ENCODE measurements at places on chromosomes 4 and X.

DNA sequence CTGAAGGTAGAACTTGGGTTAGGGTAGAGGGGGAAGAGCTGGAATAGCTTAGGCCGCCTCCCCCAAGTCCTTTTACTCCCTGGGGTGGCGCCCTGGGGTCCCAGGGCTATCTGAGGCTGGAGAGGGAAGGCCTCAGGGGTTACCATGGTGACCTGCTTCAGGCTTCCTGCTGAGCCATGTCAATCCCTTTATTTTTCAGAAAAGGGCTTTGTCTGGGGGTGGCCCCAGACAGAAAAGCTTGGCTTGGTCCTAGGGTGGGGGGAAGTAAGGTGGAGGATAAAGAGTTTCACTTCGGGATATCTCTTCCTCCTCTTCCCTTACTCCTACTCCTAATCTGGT lies 6.3 kb downstream of the EFNB1 start:
- no peak for DNase-seq

- no peak for DNase-seq
Measured at GRCh38 chrX:84078991-84079390, 109.0 kb downstream of the RPS6KA6 start.

GRCh38 chr4:76518241-76518640 lies 83.2 kb downstream of the SHROOM3 start:
- DNase-seq: no peak

DNA sequence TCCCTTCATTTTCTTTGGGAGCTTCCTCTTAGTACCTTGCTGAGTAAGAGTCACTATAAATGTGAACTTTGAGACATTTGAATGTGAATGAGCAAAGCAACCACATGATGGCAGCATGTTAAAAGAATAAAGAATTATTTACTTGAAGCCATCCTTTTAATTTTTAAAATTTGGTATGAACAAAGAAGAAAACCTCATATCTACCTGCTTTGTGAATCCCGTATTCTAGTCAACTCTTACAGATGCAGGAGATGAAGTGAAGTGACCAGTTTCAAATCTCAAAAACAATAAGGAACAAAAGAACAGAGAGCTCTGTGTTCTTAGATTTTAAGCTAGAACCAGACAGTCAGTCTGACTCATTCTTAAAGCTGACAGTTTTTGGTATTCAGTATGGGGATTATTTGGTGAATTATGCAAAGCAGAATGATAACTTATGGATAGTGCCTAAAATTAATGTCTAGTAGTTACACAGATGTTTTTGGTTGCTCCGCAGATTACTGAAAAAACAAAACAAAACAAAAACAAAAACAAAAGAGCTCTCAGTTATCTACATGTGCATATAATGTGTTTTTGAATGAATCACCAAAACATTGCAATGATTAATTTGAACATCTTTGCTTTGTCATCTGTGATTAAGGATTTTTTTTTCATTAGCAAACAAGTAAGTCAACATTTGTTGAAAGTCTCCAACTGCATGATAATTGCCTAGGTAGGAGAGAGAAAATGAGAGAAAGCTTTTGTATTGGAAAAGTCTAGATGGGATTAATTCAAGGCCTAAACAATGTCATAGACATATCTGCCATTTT lies 48.2 kb upstream of the H2AZ1 start:
- DNase-seq: no peak

GRCh38 chrX:134294548-134294947 lies 57.6 kb downstream of the CCDC160 start:
- no peak for DNase-seq

DNA sequence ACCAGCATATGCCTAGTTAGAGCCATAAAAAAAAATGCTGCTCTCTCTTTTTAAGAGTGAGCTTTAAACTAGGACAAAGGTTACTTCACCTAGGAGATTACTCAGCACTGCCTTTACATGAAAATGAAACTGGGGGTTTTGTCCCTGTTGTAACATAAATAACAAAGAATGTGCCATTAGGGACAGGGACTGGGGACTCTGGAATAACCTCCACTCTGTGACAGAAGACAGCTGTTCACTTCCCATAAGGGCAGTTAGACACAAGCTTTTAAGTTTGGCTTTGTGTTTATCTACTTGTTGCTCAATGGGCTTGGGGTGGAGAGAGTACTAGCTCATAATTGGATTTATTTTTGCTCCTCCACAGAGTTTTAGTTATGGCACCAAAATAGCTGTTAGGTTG lies 11.9 kb downstream of the ENPEP start:
- DNase-seq: no peak

- DNase-seq: no peak
Measured at GRCh38 chr4:112751447-112751846, 114.5 kb downstream of the LARP7 start.

DNA sequence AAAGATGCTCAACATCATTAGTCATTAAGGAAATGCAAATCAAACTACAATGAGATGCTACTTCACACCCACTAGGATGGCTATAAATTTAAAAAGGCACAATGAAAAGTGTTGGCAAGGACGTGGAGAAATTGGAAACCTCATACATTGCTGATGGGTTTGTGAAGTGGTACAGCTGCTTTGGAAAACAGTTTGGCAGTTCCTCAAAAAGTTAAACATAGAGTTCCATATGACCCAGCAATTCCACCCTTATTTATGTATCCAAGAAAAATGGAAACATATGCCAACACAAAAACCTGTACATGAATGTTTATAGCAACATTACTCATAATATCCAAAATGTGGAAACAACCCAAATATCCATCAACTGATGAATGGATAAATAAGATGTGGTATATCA lies 101.3 kb upstream of the MAGEB10 start:
- DNase-seq: no peak

DNA sequence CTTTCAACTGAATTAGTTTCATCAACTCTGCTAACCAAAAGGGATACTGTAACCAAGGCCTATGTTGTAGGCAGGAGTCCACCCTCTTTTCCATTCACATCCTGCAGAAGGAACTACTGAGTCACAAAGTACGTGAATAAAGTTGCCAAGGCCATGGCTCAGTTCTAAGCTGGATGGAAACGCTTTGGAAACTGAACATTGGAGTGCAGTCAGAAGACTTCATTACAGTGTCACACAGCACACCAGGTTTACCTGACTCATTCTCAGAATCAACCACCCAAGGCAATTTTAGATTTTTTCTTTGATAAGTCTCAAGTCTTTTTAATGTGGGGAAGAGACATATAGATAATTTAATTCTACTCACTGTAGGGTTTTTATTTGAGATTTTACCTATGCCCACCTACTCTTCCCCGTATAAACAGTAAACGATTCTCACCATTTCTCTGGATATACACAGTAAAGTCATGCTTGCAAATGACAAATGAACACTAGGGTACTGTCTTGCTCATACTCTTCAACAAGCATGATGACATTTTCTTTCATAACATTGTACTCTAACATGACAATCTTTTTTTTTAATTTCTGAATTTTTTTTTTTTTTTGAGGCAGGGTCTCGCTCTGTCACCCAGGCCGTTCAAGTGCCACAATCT lies 58.9 kb upstream of the RBM47 start:
- no peak for DNase-seq

DNA sequence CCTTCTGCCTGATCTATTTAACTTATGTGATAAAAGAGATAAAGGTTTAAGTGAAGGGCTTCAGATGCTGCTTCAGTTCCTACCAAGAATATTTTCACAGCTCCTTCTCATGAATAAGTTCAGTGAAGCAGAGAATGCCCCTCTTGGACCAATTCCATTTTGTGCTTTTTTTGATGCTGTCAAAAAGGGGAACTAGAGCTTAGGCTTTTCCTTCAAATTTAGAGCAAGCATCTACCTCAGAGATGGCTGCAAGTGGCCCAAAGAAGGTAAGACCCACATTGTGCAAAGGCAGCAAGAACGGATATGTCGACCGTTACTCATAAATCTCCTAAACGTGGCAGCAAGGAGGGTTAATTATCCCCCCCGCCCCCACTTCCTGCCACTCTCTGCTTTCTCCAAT lies 4.5 kb downstream of the CHRDL1 start:
- DNase-seq: no peak

DNA sequence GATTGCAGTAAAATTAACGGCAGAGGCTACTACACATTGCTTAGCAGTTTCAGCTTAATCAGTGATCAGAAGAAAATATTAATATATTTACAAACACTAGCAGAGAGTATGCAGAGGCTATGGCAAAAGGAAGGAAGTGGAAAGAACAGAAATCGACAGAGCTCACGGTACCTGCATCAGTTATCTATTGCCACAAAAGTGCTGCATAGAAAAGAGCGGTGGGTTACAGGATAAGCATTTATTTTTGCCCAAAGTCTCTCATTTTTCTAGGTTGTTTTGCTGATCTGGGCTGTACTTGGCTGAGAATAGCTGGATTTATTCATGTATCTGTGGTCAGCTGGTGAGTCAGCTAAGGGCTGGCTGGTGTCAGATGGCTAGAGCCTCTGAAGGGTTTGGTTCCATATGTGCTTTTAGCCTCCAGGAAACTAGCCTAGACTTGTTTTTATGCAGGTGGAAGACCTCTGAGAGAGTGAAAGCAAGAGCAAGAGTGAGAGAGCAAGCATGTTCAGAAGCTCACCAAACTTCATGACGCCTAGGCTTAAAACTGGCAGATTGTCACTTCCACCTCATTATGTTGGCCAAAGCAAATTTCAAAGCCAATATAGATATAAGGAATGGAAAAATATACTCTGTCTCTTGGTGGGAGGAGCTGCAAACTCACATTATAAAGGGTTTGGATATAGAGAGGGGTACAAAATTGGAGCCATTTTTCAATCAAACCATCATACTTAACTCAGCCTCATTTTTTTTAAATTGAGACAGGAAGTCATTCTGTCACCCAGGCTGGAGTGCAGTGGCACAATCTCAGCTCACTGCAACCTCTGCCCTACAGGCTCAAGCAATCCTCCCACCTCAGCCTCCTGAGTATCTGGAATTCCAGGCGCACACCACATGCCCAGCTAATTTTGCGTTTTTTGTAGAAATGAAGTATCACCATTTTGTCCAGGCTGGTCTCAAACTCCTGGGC lies 153.2 kb upstream of the RPL34 start:
- DNase-seq: no peak

- no peak for DNase-seq
Measured at GRCh38 chr4:26764231-26764630, 96.4 kb upstream of the STIM2 start.

DNA sequence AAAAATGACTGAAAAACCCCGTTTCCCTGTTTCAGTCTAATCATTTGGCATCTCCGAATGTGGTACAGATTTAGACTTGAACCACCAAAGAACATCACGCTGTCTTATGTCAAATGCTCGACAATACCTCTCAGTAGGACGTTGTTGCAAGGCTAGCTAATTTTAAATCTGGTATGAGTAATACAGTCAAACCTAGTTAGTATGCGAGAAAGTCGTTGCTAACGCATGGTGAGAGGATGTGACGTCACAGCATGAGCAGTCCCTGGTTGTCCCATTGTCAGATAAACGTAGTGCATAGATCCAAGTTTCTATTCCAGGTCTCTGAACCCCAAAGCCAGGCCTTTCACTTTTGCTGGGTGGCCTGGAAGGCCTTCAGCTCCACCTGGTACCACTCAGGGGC lies 44.7 kb downstream of the SETD7 start:
- no peak for DNase-seq

GRCh38 chr4:108094131-108094530 lies 74.6 kb downstream of the LEF1 start:
- no peak for DNase-seq

DNA sequence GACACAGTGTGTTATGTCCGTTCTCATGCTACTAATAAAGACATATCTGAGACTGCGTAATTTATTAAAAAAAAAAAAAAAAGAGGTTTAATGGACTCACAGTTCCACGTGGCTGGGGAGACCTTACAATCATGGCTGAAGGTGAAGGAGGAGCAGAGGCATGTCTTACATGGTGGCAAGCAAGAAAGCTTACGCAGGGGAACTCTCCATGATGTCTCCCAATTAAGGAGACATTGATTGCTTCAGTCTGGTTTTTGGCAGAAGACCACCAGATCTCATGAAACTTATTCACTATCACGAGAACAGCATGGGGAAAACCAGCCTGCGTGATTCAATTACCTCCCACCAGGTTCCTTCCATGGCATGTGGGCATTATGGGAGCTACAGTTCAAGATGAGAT lies 221.8 kb downstream of the ASMT start:
- no peak for DNase-seq

DNA sequence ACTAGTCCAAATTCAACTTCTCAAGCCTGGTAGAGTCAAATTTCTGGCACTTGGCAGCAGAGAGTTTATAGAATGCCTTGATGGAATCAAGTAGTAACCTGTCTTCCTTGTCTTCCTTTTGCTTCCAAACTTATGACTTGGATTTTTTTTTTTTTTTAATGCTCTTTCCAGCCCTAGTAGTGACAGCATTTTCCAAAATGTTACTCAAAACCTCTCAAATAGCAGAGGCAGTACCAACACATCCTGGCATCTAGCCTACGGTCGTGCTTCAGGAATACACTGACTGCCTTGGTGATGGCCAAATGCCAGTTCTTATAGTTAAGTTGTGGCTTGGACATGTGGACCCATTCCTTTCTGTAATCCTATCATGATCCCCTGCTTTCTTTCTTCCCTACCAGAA lies 46.0 kb downstream of the GALNT7 start:
- DNase-seq: no peak

DNA sequence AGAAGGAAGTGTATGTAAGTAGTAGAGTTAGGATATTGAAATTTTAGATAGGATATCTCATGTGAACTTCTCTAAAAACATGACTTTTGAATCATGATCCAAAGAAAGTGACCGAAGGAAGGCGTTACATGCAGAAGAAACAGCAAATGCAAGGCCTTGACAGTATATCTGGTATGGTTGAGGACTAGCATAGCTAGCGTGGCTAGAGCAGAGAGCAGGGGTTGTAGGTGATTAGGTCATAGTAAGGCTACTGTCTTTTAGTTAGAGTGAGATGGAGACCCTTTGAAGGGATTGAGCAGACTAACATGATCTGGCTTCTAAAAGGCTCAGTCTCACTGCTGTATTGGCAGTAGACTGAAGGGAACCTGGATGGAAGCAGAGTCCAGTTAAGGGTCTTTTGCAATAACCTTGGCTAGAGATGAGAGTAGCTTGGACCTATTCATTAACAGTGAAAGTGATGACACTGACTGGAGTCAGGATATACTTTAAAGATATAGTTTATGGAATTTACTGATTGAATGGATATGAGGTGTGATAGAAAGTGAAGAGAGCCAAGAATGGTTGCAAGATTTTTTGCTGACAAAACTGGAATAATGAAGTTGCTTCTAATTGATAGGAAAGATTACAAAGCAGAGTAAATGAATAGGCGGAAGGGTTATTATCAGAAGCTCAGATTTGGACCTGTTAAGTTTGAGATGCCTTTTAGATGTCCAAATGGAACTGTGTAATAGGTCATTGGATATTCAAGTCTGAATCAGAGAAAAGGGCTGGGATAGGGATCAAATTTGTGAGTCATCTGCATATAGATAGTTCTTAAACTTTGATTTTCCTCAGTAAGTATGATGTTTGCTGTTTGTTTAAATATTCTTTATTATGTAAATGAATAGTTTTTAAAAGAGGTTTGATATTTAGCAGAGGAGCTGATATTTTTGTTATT lies 59.8 kb downstream of the MRPL1 start:
- no peak for DNase-seq

- DNase-seq: no peak
Measured at GRCh38 chr4:26503427-26503826, 13.1 kb upstream of the CCKAR start.
